ENCODE measurements at places on chromosomes 2 and 18.

DNA sequence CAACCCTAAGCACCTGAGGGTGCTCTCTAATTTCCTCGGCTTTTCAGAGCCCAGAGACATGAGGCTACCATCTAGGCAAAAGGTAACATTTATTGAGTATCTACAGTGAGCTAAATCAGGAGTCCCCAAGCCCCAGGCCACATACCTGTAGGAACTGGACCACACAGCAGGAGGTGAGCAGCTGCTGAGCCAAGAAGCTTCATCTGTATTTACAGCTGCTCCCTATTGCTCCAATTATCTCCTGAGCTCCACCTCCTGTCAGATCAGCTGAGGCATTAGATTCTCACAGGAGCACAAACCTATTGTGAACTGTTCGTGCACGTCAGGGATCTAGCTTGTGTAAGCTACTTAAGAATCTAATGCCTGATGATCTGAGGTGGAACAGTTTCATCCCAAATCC is 70.2 kb downstream of the RND3 start:
- DNase-seq: no peak

GRCh38 chr2:112547333-112547732 is 5.1 kb downstream of the POLR1B start:
- peak; percentile 67 for DNase-seq

DNA sequence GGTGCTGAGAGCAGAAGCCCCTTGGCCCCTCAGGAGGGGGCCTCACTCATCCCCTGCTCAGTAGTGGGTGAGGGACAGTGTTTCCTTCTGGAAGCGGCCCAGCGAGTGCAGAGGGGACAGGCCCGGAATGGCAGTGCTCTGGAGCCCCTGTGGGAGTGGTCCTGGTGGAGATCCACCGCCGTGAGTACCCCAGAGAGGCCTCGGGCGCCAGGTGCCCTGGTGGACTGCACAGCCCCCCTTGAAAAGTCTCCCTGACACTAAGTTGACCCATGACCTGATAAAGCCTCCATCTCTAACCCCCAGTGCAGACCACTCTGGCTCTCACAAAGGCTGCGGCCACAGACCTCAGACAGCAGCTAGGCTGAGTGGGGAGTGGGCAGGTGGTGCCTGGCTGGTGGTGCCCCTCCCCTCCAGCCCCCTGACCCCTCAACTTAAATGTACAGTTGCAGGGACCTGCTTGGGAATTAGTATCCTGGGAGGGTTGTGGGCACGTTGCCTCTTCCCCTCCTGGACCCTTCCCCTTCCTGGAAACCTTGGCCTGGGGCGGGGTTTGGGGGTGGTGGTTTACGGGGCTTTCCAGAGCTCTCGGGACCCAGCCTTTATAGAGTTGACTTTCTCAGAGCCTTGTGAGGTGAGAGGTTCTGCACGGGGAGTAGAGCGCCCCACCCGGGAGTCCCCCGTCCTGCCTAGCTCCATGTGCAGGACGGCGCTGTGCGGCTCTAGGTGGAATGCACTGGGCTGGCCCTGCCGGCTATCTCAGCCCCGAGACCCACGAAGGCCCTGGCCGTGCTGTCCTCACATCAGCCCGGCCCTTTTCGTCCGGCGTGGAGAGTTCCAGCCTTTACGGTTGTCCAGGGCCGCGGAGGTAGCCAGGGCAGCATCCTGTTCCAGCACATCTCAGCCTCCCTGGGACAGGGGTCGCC is 62.7 kb downstream of the RTP5 start:
- no peak for DNase-seq

DNA sequence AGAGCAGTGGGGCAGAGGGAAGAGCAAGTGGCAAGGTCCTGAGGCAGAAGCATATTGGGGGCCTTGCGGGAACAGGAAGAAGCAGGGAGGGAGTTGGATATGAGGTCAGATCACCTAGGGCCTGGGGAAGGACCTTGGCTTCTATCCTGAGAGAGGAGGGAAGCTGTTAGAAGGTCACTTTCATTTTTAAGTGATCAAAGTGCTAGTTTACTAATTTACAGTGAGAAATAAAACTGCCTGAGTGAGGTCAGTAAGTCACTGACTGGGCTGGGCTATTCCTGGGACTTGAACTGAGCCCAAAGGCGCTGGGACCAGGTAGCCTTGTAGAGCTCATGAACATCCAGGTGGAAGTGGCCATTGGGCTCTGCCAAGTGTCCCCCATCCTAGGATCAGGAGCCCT is 76.6 kb upstream of the B3GNT7 start:
- no peak for DNase-seq

- no peak for DNase-seq
These were observed 89.7 kb upstream of the ST6GAL2 start for GRCh38 chr2:106975641-106976040.
